ENCODE measurements at places on chromosomes 4 and X.
A peak's percentile ranks its signal among the peaks of the same experiment; 100 is the strongest.

DNA sequence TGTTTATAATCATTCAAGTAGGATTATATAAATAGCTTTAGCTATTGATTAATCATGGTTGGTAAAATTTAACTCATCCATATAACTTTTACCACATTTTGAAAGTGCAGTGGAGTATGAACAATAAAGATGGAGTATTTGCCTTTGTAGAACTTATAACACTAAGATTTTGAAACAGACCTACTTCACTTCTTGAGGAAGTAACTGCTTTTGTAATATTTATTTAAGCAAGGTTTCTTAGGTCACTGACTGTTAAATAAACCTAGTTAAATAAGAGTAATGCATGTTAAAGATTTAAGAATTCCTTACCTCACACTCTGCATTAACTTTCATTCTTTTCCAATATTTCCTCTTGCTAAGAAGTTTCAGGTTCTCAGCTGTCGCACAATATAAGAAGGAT is 242.5 kb downstream of the CFAP299 start:
- DNase-seq = no peak

GRCh38 chr4:28545986-28546385 is 1685.3 kb downstream of the STIM2 start:
- DNase-seq = no peak

DNA sequence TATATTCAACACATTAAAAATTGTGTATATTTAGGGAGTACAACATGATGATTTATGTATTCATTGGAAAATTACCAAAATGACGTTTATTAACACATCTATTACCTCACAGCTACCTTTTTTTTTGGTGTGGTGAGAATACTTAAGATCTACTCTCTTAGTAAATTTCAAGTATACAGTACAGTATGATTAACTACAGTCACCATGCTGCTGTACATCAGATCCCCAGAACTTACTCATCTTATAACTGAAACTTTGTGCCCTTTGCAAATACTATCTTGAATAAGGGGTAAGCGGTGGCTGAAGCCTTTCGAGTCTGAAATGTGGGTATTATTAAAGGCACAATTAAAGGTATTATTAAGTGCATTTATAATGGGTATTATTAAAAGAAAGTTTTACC is 976 bp downstream of the PHKA1 start:
- no peak for DNase-seq

DNA sequence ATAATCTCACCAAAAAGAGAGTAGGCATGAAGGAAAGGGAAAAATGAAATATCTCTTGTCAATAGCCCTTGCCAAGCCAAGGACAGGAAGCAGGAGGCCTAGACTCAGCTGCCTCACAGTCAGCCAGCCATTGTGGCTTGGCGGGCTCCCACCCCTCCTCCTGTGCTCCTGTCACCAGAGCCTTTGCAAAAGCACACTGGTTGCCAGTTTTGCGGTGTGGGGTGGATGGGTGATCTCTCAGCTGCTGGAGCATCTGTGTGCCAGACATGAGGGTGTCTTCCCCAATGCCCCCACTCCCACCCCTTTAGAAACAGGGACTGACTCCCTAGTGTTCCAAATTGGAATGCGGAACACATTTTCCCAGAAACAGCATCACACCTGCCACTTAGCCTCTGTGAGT is 26.1 kb downstream of the ARHGEF6 start:
- no peak for DNase-seq

DNA sequence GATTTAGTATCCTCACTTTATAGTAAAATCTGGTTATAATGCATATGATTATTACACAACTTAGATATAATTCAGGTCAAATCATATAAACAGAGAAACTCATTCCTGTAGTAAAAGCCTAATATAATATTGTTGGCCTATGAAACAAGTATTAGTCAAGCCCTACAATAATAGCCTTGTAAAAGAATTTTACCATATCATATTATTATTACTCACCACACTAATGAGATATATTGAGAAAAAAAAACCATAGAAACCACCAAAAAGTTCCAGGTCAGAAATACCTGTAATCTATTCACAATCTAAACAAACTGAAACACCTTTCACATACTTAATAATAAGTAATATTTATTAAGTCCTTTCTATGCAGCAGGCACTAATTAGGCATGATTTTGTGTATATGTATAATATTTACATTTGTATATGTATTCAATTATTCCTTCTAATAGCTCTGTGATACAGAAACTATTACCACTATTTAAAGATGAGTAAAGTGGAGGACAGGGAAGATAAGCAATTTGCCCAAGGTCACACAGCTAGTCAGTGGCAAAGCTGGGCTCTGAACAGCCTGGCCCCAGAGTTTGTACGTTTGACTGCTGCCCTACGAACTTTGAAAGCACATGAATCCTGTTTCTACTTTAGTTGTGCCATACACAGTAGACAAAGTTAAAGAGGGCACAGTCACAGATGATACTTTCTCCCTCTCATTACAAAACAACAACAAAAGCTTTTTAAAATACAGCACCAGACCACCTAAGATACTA is 9.0 kb downstream of the ZNF827 start:
- no peak for DNase-seq

DNA sequence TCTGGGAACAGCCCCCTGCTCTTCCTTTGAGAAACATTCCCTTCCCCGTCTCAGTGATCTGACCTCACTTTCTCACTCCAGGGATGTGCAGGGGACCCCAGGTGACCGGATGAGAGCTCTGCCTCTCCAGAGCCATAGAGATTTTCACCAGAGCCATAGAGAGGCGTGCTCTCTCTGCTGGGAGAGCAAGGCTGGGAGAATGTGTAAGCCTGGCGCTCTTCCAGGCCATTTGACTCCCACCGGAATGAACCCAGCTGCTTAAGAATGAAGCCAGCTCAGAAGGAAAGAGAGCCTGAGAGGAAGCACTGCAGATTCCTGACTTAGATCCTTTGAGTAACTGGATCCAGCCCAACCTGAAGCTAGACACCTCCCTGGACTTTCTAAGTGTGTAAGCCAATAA is 106.4 kb downstream of the DHX15 start:
- DNase-seq = no peak

DNA sequence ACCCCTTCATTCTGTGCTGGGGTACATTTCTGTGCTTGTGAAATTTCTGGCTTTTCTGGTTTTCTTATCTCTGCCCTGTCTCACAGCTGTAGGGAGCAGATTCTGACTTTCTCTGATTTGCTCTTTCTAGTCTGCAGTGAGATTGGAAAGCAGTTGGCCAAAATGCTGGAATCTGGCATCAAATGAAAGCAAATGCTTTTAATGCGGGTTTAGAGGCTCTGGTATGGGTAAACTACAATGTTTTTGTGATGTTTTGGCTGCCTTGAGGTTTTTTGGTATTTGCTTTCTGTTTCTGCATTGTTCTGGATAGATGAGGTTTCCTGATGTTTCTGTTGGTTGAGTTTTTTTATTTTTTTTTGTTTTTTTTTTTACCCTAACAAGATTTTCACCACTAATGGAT is 23.8 kb downstream of the SMIM20 start:
- no peak for DNase-seq

GRCh38 chr4:149910604-149911350 is 95.1 kb upstream of the IQCM start:
- DNase-seq = no peak

GRCh38 chrX:255923-256331 is 25.3 kb upstream of the PLCXD1 start:
- no peak for DNase-seq

DNA sequence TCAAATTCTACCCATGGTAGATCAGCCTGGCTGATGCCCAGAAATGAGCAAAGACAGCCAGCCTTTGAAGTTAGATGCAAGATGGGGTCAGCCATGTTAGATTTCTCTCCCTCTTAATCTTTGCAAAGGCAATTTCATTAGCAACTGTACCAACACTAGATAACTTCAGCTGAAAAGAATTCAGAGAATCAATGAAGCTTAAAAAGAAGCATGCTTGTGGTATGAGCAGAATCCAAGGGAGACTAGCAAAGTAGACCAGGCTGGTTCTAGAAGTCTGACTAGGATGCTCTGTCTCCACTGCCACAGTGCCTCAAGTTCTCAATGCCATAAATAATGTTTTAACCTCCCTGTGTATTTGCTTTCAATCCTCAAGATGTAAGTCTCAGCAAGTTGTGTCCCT is 247.3 kb downstream of the SLC7A11 start:
- DNase-seq = no peak

DNA sequence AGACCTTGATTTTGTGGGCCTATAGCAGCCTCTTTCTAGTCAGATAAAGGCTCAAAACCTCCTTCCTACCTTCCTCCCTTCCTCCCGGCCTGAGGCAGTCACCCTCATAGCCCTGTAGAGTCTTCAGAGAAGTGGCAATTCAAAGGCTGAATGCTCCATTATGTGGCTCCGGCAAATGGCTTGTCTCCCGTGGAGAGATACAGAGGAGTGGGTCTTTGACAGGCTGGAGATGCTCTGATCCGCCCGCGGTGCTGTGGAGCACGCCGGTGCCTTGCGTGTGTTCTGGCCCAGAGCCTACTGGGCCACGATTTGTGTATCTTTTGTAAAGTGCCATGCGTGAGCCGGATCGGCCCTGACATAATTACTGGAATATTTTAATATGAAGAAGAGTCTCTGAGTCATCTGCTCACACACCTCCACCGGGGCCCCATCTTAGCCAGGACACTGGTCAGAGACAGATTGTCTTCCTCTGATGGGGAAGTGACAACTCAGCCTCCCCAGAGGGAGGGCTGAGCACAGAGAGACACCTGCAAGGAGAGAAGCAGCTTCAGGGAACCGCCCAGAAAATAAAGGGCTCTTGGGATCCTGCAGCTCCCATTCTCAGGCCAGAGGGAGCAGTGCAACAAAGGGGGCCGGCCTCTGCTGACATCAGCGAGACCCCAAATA is 88.7 kb downstream of the DCTD start:
- DNase-seq = no peak

DNA sequence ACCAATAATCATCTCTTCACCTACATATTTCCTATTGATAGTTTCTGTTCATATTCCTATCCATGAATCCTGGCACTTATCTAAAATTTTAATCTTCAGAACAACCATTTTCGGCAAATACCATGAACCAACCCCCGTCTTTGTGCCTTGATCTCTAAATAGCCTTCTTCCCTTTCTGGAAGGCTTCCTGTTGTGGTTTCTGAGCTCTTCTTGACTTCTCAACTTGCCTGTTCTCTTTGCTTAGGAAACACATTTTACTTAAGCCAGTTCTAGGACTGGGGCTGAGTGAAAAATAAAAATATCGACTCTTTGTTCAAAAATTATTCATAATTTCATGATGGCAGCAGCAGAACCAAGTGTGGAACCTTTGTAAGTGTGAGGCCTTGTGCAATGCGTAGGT is 882.4 kb downstream of the C4orf33 start:
- no peak for DNase-seq

- DNase-seq = no peak
Measured at GRCh38 chr4:153403726-153404125, 59.2 kb downstream of the MND1 start.

- DNase-seq = peak; percentile 88
Measured at GRCh38 chr4:151014521-151015458, at the start of gene LRBA. Gene LRBA, minus strand, starts transcription at chr4:151015284. Its CDS starts 642 bp downstream, at chr4:151014642.

DNA sequence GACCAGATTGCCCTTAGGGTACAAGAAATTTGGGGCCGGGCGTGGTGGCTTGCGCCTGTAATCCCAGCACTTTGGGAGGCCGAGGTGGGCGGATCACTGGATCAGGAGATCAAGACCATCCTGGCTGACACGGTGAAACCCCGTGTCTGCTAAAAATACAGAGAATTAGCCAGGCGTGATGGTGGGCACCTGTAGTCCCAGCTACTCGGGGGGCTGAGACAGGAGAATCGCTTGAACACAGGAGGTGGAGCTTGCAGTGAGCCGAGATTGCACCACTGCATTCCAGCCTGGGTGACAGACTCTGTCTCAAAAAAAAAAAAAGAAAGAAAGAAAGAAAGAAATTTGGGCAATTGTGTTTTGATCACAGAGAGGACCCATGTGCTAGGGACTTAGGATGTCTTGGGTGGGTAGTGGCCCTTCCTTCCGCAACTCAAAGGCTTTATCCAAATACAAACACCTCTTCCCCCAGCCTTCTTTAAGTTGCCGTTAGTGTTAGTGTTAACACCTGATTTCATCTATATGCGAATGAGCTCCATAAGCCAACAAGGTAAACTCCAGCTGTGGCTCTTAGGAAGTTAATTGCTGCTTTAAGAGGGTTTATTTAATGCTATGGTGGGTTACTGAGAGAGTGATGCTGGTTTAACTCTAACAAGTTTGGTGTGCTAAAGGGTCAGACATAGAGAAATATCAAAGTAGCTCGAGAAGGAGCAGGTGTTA is 8.6 kb upstream of the CCDC110 start:
- no peak for DNase-seq

DNA sequence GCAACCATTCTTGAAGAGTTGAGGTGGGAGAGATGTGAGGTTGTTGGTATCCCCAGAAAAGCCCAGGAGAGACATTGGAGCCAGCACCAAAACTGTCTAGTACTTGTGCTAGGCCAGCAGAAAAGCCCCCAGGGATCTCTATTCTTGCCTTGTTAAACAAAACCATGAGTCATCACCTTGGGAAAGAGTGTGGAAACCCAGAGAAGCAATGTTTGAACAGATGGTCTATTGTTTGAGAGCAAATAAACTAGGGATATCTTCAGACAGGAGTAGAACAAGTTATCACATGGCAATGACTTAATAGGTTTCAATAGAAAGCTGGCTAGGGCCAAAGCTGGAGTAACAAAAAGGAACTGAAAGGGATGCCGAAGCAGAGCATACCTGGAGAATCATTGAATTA is 195.7 kb upstream of the CASK start:
- no peak for DNase-seq

GRCh38 chrX:46575586-46575985 is 2.0 kb downstream of the CHST7 start:
- no peak for DNase-seq

GRCh38 chr4:11782859-11783258 is 354.2 kb upstream of the HS3ST1 start:
- DNase-seq = no peak

DNA sequence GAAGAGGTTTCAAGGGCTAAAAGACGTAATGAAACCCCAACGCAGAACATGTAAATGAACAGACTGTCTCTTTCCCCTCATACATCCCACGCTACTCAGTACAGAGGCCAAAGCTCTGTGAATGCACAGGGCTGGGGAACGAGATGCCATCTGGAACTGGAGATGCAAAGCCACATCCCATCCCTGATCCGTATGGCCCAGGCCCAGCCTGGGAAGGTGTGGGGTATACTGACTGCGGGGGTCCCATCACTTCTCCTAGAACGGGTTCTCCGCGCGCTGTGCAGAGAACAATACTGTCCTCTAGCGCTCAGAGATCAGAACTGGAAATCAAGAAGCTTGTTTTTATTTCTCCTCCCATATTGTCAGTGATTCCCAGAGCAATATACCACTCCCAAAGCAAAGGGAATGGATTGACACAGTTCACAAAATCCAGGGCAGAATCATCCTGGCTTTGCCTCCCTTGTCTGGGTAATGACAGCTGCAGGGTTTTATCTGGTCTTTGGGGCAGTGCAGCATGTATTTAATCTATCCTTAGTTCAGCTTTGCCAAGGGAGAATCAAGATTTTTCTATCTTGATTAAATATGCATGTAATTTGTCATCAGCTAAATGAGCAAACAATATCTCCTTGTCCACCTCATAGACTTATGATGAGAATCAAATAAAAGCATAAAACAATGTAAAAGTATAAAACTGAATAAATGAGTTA is 47.3 kb upstream of the TLR3 start:
- DNase-seq = no peak

Measured in CD4-positive, alpha-beta T cell treated with Interleukin-4 for 1 hour (primary cell).